ENCODE measurements at places on chromosomes 3 and 15.

DNA sequence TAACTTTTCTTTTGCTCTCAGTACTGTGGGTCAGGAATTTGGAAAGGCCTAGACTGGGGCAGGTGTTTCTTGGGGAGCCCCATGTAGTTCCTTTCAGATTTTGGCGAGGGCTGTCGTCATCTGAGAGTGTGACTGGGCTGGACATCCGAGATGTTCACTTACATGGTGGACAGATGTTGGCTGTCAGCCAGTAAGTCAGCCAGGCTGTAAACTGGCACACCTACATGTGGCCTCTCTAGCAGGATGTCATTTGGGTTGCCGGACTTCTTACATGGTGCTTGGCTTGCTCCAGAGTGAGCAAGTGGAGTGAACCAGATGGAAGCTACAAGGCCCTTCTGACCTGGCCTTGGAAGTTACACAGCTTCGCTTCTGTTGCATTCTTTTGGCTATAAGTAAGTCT, 20.7 kb downstream of the TATDN2 start:
- peaks cover 15% of the 10 kb centered on the region for H3K4me1 ChIP-seq
- peaks cover 51% of the 10 kb centered on the region for H3K36me3 ChIP-seq
- H3K27ac ChIP-seq = no peak overlapping the region
- H3K27me3 ChIP-seq = no peaks in the 10 kb centered on the region

DNA sequence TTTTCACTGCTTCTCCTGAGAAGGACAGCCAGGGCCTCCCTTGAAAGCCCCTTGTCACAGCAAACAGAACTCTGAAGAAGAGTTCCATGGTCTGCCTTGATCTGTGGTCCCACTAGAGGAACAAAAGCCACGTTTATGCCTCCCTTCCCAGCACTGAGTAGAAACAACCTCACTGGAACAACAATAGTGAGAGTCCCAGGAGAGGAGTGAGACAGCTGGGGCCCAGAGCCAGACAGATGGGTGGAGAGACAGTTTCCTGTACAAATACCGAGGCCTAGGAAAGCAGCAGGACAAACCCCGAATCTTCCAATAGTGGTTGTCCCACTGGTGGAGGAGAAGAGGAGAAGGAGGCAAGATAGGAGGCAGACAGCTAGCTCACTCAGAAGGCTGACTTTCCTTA, 106.1 kb downstream of the WDR76 start:
- H3K27me3 ChIP-seq = no peaks in the 10 kb centered on the region
- H3K36me3 ChIP-seq = no peaks in the 10 kb centered on the region
- H3K4me3 ChIP-seq = no peak overlapping the region
- no peak overlapping the region for H3K27ac ChIP-seq
- no peak for DNase-seq

DNA sequence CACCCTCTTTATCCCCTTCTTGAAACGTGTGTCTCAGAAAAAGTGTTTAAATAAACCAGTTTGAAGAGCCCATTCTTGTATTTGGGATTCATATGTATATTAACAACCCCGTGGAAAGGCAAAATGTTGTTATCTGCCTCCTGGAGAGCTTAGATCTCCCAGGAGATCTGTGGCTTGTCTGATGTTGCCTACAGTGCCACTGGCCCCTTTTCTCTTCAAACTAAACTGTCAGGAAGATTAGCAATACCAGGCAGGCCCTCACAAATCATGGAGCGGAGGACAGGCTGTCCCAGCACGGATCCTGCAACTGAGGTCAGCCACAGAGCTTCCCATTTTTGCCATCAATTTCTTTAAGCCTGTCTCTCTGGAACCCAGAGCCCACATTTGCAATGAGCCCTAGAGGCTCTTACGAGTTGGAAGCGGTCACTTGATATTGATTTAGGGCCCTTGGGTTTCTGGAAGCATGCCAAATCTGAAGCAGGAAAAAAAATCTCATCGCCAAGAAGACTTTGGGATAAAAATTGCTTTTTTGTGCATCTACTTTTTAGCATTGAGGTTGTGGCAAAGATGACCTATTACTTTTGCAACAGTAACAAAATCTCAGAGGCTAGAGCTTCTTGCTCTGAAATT, 234.1 kb downstream of the OPA1 start:
- no peaks in the 10 kb centered on the region for H3K27me3 ChIP-seq
- no peak for DNase-seq
- no peak overlapping the region for H3K4me3 ChIP-seq
- no peaks in the 10 kb centered on the region for H3K4me1 ChIP-seq
- H3K36me3 ChIP-seq = no peaks in the 10 kb centered on the region

DNA sequence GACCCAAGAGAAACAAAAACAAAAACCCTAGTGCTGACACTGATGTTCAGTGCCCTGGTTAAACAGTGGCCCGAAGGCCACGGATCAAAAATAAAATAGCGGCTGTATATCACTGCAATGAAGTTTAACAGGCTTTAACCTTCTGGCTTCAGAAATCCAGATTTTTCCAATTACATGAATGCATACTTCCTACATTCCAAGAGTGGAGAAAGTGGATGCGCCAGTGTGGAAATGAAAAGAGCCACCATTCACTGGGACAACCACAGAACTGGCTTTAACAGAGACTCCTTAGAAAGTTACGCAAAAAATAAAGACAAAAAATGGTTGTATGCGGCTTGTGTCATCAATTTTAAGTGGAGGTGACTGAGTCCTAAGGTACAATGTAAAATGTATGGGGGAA, 522.2 kb downstream of the FHIT start:
- no peak for DNase-seq
- no peaks in the 10 kb centered on the region for H3K36me3 ChIP-seq
- no peaks in the 10 kb centered on the region for H3K4me1 ChIP-seq
- H3K4me3 ChIP-seq = no peak overlapping the region
- H3K27ac ChIP-seq = no peak overlapping the region
- H3K27me3 ChIP-seq = no peaks in the 10 kb centered on the region

Data from sigmoid colon (tissue), 7 donors.